ENCODE measurements at places on chromosomes 7 and 10.

- DNase-seq = no peak
These were observed 172.5 kb upstream of the SHH start for GRCh38 chr7:155984609-155985405.

- DNase-seq = no peak
These were observed 16.0 kb upstream of the C1GALT1 start for GRCh38 chr7:7166318-7166717.

DNA sequence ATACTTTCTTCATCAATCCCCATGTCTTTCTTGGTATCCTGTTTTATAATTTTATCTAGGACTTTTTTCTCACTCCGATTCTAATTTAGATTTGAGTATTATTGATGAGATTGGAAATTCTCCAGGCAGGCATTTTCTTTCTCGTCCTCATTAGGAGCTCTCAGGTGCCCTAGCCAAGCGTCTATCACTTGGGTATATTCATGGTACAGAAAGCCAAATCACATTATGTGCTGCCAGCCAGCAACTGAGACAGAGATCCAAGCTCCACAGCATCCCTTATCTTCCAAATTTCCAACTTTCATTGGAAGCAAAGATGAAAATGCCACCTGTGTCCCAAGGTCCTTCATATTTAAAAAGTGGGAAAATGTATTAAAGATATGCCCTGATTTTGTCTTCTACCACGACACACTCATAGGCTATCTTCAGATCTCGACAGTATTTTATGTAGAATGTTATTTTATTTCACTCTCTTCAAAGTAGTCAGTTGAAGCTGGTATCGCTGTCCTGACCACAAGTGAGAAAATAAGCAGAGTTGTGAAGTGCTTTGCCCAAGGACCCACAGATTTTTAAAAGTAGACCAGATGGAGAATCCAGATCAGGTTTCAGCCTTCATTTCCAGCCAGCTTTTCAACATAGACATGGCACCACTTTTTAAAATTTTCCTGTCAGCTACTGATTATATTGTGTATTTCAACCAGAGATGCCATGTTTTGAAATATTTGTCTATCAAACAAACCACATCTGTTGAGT lies 773.4 kb downstream of the CNTNAP2 start:
- DNase-seq = no peak

GRCh38 chr7:70599446-70600190 lies 532.3 kb upstream of the GALNT17 start:
- no peak for DNase-seq

DNA sequence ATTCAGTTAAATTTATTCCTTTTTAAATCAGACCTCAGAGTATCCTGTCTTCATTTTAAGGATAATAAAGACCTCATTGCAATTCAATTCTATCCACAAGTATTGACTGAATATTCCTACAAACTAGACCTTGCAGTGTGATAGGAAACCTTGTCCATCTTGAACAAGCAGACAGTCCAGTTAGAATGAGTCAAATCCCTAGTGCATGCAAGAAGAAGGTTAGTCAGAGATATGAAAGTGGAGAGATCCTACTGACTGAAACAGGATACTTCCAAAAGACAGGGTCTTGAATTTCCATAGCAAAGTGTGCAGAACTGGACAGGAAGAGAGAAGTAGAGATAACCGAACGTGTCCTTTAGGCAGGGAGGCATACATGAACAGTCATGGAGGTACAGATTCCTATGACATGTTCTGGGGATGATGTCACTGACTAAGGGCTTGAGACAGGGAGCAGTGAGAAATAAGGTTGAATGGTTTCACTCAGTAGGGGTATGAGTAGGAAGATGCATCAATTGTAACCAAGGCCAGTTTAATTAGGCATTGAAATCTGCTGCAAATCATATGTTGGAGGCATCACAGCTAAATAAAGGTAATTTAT lies 45.2 kb downstream of the PPP1R3A start:
- no peak for DNase-seq

GRCh38 chr7:43855176-43855575 lies 14.1 kb downstream of the MRPS24 start:
- DNase-seq = no peak

GRCh38 chr7:14197280-14197679 lies 207.8 kb upstream of the ETV1 start:
- DNase-seq = peak; percentile 64

- no peak for DNase-seq
These were observed 394.5 kb downstream of the TYW1 start for GRCh38 chr7:67391168-67391567.

GRCh38 chr7:134948736-134949135 lies 37.6 kb upstream of the AGBL3 start:
- peak; percentile 22 for DNase-seq

- DNase-seq = no peak
These were observed 588 bp downstream of the GET4 start for GRCh38 chr7:876972-877311.

DNA sequence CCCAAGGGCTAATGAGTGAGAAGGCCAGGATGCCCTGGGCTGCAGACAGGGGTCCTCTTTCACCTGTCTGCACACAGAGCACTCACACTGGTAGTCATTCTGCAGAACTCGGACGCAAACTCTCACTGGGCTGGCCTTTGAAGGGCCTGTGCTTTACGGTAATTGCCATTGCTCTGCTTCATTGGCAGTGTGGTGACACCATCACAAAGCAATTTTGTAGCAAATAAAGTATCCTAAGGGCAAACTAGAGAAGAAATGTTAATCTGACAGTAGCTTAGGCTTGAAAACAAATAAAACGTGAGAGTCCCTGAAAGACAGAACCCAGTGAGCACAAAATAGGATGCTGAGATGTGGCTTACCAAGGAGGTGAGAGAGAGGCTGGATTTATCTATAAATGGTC lies 30.6 kb upstream of the FIGNL1 start:
- DNase-seq = no peak

GRCh38 chr7:148986742-148987009 lies 41.6 kb downstream of the PDIA4 start:
- no peak for DNase-seq

DNA sequence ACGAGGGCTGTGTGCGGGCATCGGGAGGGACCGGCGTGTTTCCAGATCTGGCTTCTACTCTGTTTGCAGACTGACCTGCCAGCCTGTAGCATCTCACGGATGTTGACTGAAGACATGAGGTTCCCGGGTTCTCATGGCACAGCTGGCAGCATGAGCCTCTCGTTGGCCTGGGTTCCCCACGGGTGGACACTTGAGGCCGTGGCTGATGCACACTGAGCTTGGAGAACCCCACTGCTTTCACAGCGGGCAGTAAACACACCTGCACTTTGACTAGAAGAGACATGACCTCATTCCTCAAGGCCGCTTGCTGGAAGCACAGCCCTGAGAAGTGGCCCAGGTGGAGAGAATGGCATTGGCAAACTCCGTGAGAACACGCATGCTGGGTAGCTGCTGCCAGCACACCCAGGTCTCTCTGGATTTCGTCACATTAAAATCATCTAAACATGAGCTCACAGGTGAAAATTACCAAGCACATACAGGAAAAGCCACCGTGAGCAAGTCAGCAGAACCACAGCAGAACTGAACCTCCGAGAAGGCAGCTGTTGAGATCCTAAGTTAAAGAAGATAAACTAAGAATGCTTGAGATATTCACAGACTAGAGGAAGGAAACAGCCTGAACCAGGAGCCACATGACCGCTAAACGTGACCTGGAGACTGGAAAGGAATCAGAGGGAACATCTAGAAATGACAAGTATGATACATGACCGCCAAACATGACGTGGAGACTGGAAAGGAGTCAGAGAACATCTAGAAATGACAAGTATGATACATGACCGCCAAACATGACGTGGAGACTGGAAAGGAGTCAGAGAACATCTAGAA lies 32.5 kb downstream of the BNIP3 start:
- no peak for DNase-seq

DNA sequence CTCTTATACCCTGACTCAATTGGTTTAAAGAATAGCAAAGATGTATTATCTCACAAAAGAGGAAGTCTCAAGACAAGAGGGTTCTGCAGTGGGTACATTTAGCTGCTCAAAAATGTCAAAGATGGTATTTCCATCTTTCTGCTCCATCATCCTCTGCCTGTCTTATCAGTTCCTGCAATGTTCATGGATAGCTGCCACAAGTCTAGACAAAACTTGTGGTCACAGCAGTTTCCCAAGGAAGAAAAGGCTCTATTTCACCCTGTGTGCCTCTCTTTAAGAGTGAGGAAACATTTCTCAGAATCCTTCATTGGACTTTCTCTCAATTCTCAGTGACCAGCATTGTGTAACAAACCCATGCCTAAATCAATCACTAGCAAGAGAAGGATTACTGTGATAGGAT lies 634.2 kb upstream of the AUTS2 start:
- DNase-seq = no peak

DNA sequence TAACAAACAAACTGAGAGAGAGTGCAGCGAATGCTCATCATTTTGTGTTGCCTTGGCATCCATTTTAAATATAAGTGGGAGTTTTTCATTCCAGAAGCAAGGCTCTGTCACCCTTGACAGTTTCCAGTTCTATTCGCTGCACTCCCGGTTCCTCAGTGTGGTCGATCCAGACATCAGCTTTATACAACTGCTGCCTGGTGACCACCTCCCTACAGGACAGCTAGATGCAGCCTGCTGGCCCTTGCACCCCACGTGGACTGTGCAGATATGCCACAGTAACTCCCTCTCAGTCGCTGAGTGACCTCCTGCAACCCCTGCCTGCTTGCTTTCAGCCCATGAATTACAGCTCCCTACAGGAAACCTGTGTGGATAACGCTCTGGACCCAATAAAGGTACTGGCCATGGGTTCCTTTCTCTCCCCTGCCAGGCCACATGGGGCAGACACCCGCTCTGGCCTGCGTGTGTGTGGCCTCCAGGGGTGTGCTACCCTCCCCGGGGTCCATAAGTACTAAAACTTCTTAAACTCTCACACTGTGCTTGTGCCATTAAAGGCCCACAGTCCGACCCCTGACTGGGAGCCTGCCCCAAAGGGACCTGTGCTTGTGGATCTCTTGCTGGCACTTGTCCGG lies 23.6 kb downstream of the BEND7 start:
- no peak for DNase-seq

DNA sequence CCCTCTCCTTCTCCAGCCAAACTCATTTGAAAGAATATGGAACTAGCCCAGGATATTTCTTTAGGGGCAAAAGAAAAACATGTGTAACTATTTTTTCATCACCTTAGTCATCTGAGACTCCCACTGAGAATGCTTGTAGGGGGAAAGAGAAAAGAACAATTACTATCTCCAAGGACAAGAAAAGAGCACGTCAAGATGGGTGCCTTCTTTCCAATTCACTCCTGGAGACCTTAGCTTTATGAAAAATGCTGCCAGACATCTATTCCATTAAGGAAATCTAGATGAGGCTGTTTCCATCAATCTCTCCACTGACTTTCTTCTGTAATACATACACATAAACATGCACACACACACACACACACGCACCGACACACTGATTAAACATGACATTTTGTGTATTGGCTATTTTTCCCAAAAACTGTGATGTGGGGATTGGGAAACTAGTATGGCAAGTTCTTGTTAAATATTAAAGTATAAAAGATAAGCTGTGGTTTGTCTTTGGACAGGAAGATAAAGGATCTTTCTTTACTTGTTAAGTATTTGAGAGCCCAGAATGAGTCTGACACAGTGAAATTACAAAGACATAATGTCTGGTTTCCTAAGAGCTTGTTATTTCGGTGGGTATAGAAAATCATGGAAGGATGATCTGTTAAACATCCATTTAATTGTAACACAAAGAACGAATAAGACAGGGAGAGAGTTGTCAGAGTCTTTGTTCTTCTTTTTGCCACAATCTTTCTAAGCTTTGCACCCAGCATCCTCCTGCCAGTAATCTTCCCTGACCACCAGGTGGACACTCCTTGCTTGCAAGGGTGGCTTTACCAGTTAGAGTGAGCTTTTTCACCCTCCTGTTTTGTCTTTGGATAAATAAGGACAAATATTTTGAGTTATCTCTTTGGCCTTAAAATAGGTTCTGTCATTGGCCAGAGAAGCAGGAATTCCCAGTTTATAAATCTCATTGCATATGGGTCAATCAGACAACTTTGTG lies 177.3 kb upstream of the TMEM72 start:
- no peak for DNase-seq

GRCh38 chr10:108260383-108260906 lies 1095.9 kb upstream of the SORCS1 start:
- no peak for DNase-seq

- DNase-seq = no peak
These were observed 290.5 kb downstream of the SORCS1 start for GRCh38 chr10:106873770-106874603.

GRCh38 chr7:85719981-85720953 lies 533.4 kb upstream of the SEMA3D start:
- peak; percentile 88 for DNase-seq

DNA sequence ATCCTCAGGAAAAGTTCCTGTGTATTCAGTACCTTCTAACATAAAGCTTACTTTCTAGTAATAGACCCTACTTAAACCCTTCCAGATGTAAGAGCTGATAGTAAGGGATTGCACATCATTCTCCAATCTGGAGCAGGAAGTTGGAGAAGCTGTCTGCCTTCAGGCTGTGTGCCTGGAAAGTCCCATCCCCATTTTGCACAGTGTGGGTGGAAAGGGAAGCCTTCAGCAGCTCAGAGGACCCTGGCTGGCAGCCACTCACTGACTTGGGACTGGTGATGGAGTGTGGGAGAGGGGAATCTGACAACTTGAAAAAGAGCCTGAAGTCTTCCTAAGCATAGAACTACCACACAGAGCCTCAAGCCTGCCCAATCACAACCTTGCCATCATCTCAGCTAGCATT lies 164.1 kb upstream of the ADO start:
- DNase-seq = peak; percentile 39

- no peak for DNase-seq
These were observed 182.8 kb downstream of the SEC23IP start for GRCh38 chr10:120075349-120075748.

DNA sequence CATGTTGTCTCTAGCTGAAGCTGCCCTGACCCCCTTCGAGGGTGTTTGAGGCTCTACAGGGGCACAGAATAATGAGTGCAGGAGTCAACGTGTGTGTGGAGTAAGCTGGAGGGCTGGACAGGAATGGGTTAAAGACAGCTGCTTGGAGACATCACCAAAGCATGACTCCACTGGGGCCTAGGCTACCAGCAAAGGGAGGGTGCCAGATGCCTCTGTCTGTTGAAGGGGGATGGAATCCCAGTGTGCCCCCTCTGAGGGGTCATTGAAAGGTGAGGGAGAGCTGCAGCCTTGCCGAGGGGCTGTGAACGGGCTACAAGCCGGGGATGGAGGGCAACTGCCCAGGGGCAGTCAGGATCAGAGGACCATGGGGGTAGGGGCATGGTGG lies 51.7 kb upstream of the PODXL start:
- DNase-seq = no peak

GRCh38 chr7:148912758-148913541 lies 28.9 kb upstream of the EZH2 start:
- no peak for DNase-seq

DNA sequence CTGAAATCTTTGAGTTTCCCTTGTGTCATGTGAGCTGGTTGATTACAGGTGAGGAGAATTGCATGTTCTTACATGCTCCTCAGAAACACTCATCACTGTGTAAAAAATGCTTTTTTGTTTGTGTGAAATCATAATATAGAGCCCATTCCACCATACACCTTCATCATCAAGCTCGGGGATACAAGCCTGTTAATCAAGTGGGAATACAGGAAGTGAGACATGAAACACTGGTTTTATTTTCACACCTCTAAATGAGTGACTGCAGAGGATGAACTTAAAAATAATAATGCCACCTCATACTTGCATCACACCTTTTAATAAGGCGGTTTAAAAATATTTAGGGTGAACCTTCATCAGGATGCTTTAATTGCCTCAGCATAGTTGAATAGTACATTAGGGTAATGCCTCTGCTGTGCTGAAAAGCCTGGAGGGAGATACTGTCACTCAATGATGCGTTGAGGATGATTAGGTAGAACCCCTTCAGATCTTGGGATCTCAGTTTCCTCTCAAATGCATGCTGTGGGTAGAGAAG lies 164.6 kb downstream of the AUTS2 start:
- no peak for DNase-seq

All from cardiac fibroblast (primary cell).